ENCODE measurements at places on chromosomes 2 and 18.

GRCh38 chr18:24968238-24968775 lies 383.7 kb downstream of the ZNF521 start:
- no peak for DNase-seq

- no peak for DNase-seq
Observed at GRCh38 chr2:168956392-168956791, 55.3 kb downstream of the G6PC2 start.

GRCh38 chr2:127953128-127953718 lies 67.5 kb upstream of the AMMECR1L start:
- peak; percentile 68 for DNase-seq

DNA sequence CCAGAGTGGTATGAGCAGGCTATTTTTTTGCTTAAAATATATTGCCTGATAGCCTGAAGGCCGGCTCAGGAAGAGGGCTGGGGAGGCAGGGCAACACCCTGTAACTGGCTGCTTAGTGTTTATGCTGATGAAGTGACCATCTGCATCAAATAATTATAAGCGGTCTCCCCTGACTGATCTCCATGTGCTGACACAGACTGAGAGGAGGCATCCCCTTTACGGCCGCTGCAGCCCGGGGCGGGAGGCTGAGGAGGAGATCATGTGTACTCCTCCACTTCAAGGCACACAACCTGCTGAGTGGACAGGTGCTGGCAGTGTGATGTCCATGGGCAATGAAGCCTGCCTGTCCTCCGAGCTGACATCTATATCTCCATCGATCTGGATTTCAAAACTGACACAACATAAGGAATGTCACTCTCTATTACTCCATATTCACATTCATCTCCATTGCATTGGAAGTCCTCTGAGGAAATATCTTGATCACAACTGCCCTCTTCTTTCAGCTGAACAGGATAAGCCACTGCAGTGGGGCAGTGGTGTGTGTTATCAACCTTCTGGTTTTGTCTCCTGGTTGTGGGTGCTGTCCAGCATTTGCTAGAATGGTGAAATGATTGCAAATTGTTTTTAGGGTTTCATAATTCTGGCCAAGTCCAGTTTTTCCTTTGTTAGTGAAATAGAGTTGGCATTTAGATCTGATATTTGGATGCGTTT lies 143.5 kb downstream of the AQP4 start:
- DNase-seq: no peak

GRCh38 chr18:45335282-45336043 lies 279.8 kb upstream of the SLC14A2 start:
- no peak for DNase-seq

DNA sequence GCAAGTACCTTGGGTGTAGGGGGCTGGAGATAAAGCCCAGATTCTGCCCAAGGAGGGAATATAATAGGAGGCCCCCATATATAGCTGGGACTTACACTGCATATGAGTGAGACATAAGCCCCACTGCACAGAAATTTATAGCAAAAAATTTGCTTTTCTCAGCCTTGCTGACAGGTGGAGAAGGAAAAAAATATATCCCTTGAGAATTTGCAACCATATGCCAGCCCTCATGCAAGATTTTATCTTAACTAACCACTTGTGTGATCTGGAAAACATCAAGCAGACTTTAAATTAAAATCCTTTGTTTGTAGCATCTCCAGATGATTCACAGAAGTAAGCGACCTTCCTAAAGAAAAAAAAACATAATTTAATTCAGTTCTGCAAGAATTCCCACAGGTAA lies 288.2 kb downstream of the BCL2 start:
- DNase-seq: no peak

DNA sequence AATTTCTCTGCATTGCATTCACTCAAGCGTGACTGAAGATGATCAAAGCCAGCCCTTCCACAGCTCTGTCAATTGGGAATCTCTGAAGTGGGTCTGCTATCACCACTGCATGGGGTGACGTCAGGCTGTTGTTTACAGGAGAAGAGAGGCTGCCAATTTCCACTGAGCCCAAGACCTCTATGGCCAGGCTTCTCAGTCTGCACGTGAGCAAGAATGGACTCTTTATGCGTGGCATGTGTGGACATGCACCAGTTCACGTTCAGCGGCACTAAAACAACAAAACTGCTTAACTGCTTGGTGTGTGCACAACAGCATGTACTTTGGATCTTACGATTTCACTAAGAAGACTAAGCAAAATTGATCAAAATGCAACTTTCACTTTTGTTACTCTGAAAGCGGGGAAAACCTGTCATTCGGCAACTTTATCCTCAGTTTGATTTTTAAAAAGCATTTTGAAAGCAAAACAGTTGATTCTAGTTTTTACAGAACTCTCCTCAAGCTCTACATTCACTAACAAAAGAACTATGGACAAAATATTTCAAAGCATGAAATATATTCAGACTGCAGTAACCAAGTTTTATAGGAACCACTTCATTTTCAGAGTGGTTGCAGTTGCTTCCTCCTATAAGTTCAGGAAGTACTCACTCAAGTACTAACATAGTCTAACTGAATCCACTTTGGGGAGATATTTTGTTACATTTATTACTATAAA lies 77.0 kb upstream of the SERTAD2 start:
- DNase-seq: no peak

GRCh38 chr2:79936715-79937114 lies 367.8 kb downstream of the LRRTM1 start:
- DNase-seq: no peak

DNA sequence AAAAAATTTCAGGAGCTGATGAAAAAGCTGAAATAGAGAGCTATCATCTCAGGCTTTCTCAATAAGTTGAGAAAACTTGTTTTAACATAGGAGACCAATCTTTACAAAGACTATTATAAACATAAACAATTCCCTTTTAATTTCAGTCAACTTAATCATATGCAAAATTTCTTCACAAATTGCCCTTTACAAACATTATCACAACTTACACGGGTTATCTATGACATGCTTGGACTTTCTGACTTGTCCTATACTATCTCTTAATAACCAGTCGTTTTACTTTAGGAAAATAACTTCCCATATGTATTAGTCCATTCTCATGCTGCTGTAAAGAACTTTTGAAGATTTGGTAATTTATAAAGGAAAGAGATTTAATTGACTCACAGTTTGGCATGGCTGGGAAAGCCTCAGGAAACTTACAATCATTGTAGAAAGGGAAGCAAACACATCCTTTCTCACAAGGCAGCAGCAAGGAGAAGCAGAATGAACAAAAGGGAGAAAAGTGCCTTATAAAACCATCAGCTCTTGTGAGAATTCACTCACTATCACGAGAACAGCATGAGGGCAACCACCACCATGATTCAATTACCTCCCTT lies 1583.7 kb upstream of the CELF4 start:
- DNase-seq: no peak

- DNase-seq: no peak
Observed at GRCh38 chr18:3821524-3821923, 371.6 kb downstream of the TGIF1 start.

DNA sequence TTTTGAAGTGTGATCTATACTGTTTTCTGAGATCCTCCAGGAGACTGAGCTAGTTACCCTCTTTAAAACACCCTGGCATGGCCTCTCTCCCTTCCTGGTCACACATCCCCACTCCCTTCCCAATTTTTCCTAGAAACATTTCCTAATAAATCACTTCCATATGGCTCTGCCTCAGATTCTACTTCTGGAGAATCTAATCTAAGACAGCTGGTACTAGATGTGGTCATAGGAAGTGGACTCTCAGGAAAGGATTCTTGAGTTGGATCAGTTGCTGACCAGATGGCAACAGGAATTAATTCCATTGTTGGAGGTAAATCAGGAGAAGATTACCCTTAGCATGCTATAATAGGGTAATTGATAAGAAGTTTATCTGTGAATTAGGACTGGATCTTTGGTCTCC lies 310.5 kb downstream of the SATB2 start:
- DNase-seq: no peak

DNA sequence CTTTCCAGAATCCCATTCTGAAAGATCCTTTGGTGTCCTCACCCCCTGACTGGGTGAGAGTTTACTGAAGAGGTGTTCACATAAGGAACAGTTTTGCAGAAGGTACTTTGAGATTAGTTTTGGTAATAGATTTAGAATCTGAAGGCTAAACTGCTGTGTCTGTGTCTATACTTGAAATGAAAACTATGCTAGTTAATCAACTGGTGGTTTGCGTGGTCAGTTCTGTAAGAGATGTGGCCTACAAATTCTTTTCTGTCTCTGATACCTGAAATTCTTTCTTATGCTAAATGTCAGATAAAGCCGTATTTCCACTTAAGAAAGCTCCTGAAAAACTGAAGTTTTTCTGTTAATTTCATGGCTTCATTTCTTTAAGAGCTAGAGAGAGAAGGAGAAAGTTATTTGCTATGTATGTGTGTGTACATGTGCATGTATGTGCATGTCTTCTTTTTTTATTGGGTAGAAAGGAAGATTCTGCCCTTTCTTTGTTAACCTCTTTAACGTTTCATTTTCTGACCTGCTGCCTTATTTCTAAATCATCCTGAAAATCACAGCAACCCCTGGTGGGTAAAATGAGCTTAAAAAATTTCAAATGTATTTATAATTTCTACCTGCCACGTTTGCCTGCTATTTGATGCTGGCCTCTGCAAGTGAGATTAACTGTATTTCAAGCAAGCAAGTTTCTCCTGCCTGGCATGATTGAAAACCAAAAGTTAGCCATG lies 552.0 kb upstream of the NRP2 start:
- no peak for DNase-seq

GRCh38 chr2:181861379-181861778 lies 30.2 kb upstream of the ITPRID2 start:
- DNase-seq: no peak

DNA sequence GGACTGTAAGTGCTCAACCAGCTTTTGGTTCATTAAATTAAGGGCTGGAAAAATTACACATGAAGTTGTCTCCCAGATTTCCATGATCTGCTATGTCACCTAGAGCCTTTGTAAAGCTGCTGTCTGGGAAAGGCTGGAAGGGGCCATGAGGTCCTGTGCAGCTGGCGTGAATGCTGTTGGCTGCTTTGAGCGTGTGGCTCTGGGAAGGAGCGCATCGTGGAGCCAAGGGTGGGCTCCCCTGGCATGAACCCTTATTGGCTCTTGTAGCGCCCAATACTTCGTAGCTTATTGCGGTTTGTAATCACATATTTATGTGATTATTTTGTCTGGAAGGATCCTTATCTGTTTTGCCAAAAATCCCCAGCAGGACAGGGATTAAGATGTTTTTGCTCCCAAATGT lies 70.5 kb upstream of the LMAN1 start:
- DNase-seq: no peak

- DNase-seq: no peak
Observed at GRCh38 chr18:32918692-32919250, 145.9 kb upstream of the KLHL14 start.

DNA sequence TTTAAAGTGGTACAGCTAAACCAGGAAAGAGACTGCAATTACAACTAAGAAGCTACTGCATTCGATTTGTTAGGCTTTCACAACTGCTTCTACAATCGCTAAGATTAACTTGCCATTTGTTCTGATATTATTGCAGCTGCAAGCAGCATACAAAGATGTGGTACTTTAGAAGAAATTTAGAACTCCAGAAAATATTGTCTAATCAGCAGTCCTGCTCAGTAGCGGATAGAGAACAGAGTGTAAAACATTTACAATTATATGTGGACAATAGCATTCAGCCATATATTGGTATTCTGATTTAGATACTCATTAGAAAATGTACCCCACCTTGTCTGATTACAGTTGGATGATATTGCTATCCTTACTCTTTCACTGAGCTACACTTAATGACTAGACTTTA lies 265.3 kb downstream of the DCC start:
- DNase-seq: no peak

DNA sequence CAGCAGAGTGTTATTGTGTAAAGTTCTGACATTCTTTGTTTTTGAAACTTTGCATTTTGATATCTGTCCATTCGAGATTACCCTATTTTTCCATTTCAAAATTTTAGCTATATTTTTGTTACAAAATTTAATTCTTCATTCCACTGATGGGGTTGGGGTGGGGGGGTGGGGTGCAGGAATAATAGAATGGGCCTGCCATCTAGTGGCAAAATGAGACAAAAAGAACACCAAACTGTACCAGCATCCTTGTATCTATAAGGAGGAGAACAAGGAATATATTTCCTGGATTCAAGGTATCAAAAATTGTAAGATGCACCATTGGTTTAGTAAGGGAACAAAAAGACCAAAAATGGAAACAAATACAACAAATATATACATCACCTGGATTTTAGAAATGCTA lies 27.9 kb upstream of the TTR start:
- no peak for DNase-seq

Measured in cerebellar cortex (tissue), 1 donor.